ENCODE measurements at places on chromosomes 2 and 18.

- no peak for DNase-seq
Observed at GRCh38 chr18:3931542-3932112, 481.7 kb downstream of the TGIF1 start.

DNA sequence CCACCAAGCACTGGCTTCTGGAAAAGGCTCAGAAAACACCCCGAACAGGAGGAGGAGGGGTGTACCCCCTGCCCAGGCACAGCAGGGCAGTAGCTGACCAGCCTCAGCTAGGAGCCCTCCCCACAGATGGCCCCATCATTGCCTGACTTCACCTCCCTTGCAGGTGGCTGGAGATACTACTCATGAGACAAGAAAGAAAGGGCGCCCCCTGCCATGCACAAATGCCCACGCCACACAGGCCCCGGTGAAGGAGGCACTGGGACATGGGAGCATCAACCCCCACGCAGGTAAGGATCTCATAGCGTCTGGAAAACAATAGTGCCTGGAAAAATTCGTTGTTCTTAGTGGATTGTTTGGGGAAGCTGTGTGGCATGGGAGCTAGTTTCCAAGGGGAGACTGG, 240.6 kb downstream of the TFCP2L1 start:
- no peak for DNase-seq

GRCh38 chr2:228105526-228106250, 75.8 kb downstream of the SPHKAP start:
- no peak for DNase-seq

- DNase-seq: no peak
Observed at GRCh38 chr2:118255771-118256372, 167.6 kb downstream of the INSIG2 start.

GRCh38 chr2:168731616-168732015, 70.8 kb upstream of the NOSTRIN start:
- DNase-seq: no peak

GRCh38 chr18:67007999-67008398, 404.1 kb upstream of the CDH19 start:
- DNase-seq: no peak

DNA sequence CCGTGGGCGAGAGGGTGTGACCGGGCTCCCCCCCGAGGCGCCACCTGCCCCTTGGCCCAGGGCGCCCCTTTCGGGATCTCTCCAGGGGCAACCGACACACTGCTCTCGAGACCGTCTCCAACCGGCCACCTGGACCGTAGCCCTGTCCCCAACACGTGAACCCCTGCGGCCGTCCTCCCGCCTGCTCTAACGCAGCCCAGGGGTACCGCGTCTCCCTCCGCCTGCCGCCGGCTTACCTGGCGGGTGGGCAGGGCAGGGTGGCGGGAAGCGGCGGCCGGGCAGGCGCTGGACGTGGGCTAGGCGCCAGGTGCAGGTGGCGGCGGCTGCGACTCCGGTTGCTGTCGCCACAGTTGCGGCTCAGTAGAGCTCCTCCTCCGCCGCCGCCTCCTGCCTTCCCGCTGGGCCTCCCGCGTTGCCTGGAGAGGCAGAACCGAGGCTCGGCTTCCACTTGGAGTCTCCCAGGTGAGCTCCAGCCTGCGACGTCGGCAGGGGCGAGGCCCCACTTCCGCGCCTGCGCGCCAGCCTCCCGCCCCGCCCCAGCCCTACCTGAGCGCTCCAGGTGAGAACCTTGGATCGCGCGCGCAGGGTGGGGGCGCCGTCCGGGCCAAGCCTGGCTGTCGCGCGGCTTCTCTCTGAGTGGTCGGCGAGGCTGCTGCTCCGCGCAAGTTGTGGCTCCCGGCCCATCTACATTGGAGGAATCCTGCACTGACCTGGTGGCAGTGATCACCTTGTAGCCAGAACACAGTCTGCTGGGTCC, at the start of gene GALNT3:
Gene GALNT3 (minus strand): TSS at position 469 of the 757 bp plus-strand sequence. CDS start 23,547 bp downstream, outside the sequence.
- peak; percentile 38 for DNase-seq

GRCh38 chr2:101146535-101146934, 4.6 kb downstream of the TBC1D8 start:
- DNase-seq: no peak

GRCh38 chr2:51013079-51013932, 18.6 kb downstream of the NRXN1 start:
- DNase-seq: no peak

GRCh38 chr2:72612614-72613160, 213.1 kb downstream of the EXOC6B start:
- no peak for DNase-seq

DNA sequence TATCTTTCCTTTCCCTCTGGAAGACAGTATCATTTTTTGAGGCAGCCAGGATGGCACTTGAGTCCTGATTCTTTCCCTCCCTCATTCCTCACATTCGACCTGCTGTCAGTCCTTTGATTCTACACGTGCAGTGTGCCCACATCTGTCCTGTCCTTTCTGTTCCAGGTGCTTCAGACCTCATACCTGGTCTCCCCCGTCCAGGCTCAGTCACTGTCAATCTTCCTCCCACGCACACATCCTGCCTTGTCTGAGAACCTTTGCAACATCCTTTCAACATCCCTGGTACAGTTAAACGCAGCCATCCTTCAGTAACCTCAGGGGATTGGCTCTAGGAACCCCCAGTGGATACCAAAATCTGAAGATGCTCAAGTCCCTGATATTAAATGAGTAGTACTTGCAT, 10.1 kb downstream of the BCL2 start:
- no peak for DNase-seq

GRCh38 chr2:217456016-217456415, 546.8 kb downstream of the TNS1 start:
- DNase-seq: no peak

GRCh38 chr2:67652679-67653078, 255.5 kb downstream of the ETAA1 start:
- no peak for DNase-seq

Measured in right renal pelvis (tissue), 4 donors.